Bladder microvascular endothelial cell (primary cell): ENCODE measurements at places on chromosomes 1 and 21. TPM values are rescaled to one million over a fixed set of nuclear protein-coding genes. Genes with fewer than 3 reads are reported as not detected.

VWA5B1 gene
- not detected in 2 replicates for total RNA-seq

RNF223 gene
- not detected in 2 replicates for total RNA-seq

SH2D1B gene
- total RNA-seq, result not detected in 2 replicates

GPA33 gene
- total RNA-seq, result not detected in 2 replicates

REN gene
- total RNA-seq, result under 0.01 and 0.19 TPM in 2 replicates

AMIGO1 gene
- 0.16 and 3.0 TPM in 2 replicates for total RNA-seq

NUP133 gene
- 23.0 and 35.0 TPM in 2 replicates for total RNA-seq

SPATA46 gene
- total RNA-seq, result not detected in 2 replicates

KPNA6 gene
- 18.9 and 39.8 TPM in 2 replicates for total RNA-seq

ARID1A gene
- 12.5 and 49.2 TPM in 2 replicates for total RNA-seq

FCER1A gene
- not detected in 2 replicates for total RNA-seq

INKA2 gene
- total RNA-seq, result 4.2 and 13.7 TPM in 2 replicates

A3GALT2 gene
- total RNA-seq, result not detected in 2 replicates

EPHB2 gene
- 7.0 and 66.9 TPM in 2 replicates for total RNA-seq

TMEM82 gene
- total RNA-seq, result not detected in 2 replicates

TPR gene
- total RNA-seq, result 48.6 and 115 TPM in 2 replicates

MEX3A gene
- total RNA-seq, result 2.4 and 12.2 TPM in 2 replicates

OR2T33 gene
- not detected in 2 replicates for total RNA-seq

CLEC20A gene
- total RNA-seq, result not detected in 2 replicates

PRKAA2 gene
- total RNA-seq, result 0.32 and 2.5 TPM in 2 replicates

LENEP gene
- total RNA-seq, result 0.76 TPM in 1 of 2 replicates, not detected in the other

FOXJ3 gene
- 13.4 and 41.2 TPM in 2 replicates for total RNA-seq

SPATA1 gene
- 0.81 and 0.82 TPM in 2 replicates for total RNA-seq

IQGAP3 gene
- 17.2 and 21.5 TPM in 2 replicates for total RNA-seq

DPM3 gene
- total RNA-seq, result 20.9 and 56.7 TPM in 2 replicates

COL8A2 gene
- 0.16 and 1.8 TPM in 2 replicates for total RNA-seq

CASQ1 gene
- total RNA-seq, result not detected in 2 replicates

HFM1 gene
- 0.19 and 0.32 TPM in 2 replicates for total RNA-seq

PPIAL4G gene
- total RNA-seq, result not detected in 2 replicates

GUCA2B gene
- not detected in 2 replicates for total RNA-seq

ISG15 gene
- total RNA-seq, result 87.4 and 256 TPM in 2 replicates

OLIG1 gene
- total RNA-seq, result not detected in 2 replicates

TMCO1 gene
- 37.1 and 55.6 TPM in 2 replicates for total RNA-seq

LPAR3 gene
- 0.13 TPM in 1 of 2 replicates, not detected in the other for total RNA-seq

KRTAP7-1 gene
- total RNA-seq, result not detected in 2 replicates

RAB13 gene
- total RNA-seq, result 48.4 and 87.2 TPM in 2 replicates

GNAT2 gene
- 0.31 and 0.49 TPM in 2 replicates for total RNA-seq
